Muscle of leg (tissue), 16 donors: ENCODE measurements at places on chromosomes 1 and 21.

DNA sequence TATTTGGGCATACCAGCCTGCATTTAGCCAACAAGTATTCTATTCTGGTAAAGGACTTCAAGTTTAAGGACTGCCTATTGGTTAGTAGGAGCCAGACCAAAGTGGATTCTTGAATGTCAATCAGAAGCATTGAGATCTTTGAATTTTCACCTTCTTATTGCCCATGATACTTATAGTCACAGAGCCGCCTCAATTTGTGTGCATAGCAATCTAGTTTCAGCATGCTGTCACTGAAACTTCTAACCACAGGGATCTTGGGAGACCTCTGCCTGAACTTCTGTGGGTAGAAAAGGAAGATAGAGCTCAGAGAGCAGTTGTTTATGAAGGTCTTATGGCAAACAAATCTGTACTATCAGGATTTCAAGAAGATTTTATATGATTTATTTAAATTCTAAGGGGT lies 501.4 kb upstream of the USP24 start:
- no peak for DNase-seq

DNA sequence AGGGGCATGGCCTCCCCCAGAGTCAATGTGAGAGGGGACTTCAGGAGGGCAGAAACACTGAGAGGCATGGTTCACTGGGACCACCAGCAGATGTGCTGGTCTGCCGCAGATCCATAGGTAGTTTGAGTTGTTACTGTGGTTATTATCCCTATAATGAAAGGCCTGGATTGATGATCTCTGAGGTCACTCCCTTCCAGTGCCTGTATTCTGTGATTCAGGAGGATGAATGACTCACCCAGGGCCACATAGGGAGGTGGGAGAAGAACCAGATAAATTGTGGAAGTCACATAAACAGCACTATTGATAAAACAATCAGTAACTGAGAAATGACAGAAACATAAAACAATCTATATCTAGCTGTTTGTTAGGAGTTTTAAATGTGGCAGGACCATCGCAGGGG lies 22.7 kb upstream of the ACTL8 start:
- DNase-seq: no peak

DNA sequence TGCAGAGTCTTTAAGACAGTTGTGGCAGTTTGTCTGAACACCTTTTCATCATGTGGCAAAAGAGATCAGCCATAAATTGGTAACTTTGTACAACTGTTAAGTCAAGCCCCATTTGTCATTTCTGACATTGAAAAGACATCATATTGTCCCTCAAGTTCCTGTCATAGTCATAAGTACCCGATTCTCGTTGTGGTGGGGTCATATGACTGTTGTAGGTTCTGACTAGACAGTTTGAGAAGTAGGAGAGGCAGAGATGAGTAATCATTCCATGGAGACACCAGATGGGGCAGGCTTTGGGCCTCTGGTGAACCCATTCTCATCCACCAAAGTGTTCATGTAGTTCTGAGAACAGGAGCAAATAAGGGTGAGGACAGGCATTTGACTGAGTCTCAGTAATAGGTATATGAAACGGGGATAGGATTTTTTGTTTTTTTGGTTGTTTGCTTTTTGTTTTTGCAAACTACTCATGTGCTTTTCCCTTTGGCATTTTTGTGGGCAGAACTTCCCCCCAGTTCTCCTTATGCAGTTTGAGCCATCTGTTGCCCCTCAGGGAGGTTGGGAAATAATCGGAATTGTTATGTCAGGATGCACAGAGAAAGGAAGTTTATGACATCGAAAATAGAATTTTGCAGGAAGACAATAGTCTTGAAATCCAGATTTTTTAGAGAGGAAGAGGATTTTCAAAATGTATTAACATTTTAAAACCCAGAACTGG lies 86.9 kb upstream of the KCNE2 start:
- no peak for DNase-seq

GRCh38 chr21:45112371-45112770 lies 38.0 kb downstream of the ADARB1 start:
- DNase-seq: no peak

DNA sequence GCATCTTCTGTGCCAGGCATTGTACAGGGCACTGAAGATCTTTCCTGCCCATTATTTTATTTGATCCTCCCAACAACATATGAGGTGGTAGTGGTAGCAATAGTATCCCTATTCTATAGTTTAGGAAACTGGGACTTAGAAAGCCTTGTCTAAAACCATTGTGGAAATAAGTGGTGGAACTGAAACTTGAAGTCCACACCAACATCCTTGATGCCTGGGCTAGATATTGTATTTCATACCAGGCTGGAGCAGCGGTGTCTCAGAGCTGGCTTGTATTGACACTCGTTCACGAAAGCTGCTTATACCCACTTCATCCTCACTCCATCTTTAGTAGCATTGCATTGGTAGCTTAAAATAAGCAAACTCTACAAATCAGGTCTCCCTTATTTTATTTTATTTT lies 9.7 kb upstream of the CTSS start:
- DNase-seq: no peak

GRCh38 chr1:211813590-211813989 lies 17.0 kb downstream of the LPGAT1 start:
- peak; percentile 10 for DNase-seq

DNA sequence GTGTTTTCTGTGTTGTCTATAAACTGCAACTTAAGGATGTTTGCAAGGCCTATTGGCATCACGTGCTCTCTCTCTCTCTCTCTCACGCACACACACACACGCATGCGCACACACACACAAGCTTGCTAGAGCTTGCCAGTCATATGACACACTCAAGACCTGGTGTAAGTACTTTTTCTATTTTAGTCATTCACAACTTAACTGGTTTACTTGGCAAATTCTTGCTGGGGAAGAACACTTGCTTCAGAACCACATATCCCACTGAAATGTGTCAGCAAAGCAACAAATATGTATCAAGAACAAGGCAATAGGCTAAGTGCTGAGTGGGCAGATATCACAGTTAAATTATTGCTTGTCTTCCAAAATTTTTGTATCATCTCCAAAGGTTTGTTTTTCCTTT lies 107.8 kb downstream of the DISC1 start:
- DNase-seq: peak; percentile 69

DNA sequence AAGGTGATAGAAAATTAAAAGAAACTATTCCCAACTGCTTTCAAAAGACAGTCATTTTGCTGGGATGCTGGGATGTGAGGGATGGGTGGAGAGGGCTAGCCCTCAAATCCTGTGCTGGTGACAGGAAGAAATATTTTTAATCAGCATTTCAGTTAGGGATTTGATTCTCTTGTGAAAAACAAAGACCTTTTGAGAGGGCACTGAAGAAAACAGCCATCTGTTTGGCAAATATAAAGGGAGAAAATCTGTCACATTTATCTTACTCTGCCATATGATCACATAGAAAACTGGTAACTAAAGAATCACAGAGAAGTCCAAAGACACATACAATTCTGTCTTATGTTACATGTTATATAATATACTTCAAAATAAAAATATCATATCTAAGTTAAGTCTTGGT lies 12.3 kb downstream of the STXBP3 start:
- DNase-seq: no peak

DNA sequence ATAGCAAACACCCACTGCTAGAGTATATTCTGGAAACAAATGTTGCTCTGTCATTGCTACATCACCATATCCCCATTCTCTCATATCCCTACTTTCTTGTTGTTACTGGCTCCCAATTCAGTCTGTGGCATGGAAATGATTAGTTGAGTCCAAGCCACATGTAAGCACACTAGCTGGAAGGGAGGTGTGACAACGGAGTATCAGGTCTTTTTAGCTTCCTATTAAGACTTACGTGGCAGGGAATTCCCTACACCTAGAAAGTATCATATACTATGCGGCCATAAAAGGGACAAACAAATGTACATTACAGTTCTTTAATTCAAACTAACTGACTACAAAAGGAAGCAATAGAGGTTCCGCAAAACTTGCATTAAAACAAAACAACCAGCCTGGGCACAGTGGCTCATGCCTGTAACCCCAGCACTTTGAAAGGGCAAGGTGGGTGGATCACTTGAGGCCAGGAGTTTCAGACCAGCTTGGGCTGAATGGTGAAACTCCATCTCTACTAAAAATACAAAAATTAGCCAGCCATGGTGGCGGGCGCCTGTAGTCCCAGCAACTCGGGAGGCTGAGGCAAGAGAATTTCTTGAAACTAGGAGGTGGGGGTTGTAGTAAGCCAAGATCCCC lies 48.6 kb downstream of the INTS7 start:
- no peak for DNase-seq

DNA sequence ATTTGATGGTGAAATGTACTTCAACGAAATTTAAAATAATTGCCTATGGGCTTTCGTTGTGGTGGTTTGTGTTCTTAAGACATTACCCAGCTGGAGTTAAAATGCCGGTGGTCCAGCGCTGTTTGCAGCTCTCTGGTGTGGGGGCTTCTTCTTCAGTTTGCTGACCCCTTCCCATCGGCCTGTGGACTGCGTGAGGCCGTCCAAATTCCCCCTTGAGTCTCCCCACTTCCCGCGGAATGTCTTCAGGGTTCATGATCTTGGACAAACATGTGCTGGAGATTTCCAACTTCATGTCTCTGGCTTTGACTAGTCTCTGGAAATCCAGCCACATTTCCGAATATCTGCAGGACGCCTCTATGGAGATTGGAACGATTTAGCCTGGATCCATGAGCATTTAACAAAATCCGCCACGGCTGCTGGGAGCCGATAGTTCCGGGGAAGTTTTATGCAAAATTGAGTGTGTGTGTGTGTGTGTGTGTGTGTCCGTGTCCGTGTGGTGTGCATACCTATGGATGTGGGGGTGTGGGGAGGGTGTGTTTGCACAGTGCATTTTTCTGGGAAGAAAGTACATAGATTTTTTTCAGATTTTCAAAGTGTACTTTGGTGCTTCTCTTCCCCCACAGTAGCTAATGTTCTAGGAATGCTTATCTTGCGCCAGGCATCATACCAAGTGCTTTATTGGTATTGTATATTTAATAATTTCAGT lies 117.2 kb downstream of the PCP4 start:
- DNase-seq: peak; percentile 83
